Stimulated activated CD4-positive, alpha-beta T cell treated with anti-CD3 and anti-CD28 coated beads, Interleukin-4, amount 100 ng/mL, for 1 hour (primary cell): ENCODE measurements at places on chromosomes 11 and 22.

DNA sequence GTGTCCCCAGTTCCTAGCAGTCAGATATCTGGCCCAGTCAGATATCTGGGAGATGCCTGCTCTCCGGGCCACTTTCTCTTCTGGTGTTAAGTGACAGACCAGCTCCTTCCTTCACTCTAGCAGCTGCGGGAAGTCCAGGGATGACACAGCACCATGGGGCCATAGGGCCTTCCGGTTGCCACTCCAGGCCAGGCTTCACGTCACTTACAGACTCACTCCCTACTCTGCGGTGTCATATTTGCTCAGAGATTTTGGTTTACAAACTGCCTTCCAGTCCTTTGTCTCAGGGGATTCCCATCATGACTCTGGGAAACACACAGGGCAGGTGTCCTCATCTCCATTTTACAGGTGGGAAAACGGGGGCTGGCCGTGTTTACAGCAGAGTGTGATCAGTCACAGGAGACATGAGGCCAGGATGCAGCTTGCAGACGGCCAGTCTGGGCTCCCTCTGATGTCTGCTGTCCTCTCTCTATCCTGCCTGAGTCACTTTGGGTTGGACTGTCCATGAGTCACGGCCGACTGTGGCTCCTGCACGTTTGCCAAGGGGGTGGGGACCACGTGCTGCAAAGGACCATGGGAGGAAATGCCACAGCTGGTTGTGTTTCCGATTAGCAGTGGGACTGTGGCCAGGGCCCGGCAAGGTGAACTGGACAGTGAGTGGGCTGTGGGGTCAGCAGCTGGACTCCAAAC lies 8.2 kb upstream of the TBC1D22A start:
- peak; percentile 23 for DNase-seq

- DNase-seq, result no peak
These were observed 3.5 kb upstream of the TSGA10IP start for GRCh38 chr11:65941720-65942310.

DNA sequence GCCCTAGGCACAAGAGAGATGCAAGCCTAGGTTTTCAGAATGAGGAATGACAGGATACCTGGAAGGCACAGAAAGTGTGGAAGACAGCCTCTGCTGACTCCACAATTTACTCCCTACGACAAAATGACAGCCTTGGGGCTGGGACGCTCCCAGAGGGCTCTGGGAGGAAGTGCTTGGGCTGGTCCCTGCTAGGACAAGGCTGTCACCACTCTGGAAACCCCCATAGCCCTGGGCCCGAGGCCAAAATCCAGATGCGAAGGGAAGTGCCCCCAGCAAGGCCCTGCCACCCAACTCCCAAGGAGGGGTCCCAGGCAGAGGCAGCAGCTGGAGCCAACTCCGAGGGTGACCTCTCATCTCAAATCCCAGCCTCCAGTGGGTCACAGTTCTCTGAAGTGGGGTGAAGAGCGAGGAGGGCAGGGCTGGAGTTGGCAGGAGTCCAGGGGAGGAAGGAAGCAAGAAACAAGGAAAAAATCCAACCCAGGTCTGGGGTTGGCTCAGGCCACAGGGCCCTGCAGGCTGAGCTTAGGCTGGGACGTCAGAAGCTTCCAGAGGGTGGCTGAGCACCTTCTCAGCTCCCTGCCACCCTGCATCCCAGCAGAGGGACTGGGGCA lies 6.3 kb upstream of the CDC42EP2 start:
- DNase-seq, result no peak

GRCh38 chr22:49183208-49183825 lies 644.4 kb downstream of the BRD1 start:
- DNase-seq, result no peak
